ENCODE measurements at places on chromosomes 1 and 21.

GRCh38 chr1:163165119-163165518, 37.6 kb downstream of the RGS5 start:
- no peak for DNase-seq

DNA sequence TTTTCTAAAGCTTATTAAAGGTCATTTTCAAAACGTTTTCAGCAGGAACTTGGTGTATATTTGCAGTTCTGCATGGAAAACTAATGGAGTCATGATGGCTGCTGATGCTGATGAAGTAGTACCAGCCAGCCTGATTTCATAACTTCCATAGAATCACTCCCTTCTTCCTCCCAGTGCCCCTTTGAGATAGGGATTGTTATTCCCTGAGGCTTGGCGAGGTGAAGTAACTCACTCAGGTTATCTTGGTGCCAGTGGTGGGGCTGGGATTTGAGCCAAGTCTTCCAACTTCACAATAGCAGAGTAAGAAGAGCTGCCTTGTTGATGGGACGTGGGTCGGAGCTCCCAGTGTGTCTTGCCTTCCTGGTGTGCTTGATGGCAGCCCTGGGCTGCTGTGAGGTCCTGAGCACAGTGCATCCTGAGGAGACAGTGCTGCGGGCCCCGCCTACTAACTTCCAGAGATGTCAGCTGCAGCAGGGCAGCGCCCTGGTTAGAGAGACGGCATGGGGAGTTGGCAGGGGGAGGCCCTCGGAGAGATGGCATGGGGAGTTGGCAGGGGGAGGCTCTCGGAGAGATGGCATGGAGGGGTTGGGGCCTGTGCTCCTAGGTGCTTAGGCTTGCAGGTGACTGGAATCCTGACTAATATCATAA, 92.6 kb downstream of the PCBP3 start:
- no peak for DNase-seq

GRCh38 chr1:232574889-232575762, 54.8 kb downstream of the SIPA1L2 start:
- DNase-seq: no peak

GRCh38 chr1:85089203-85089602, 40.9 kb upstream of the MCOLN3 start:
- DNase-seq: no peak

DNA sequence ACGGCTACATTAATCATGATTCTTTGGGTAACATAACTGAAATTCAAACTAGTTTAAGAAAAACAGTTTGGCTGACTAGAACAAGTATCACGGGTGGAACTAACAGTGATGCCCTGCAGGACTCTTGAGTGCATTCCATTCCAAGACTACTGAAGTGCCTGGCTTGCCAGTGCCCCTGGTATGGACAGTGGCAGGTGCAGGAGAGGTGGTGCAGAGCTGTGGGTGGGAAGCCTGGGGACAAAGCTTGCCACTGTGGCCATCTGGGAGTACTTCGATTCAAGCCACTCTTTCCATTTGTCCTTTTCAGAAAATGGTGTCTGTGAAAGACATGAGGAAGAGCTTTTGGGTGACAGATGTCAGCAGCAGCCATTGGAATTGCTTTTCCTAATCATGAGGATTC, 166.5 kb downstream of the RRAGC start:
- no peak for DNase-seq

DNA sequence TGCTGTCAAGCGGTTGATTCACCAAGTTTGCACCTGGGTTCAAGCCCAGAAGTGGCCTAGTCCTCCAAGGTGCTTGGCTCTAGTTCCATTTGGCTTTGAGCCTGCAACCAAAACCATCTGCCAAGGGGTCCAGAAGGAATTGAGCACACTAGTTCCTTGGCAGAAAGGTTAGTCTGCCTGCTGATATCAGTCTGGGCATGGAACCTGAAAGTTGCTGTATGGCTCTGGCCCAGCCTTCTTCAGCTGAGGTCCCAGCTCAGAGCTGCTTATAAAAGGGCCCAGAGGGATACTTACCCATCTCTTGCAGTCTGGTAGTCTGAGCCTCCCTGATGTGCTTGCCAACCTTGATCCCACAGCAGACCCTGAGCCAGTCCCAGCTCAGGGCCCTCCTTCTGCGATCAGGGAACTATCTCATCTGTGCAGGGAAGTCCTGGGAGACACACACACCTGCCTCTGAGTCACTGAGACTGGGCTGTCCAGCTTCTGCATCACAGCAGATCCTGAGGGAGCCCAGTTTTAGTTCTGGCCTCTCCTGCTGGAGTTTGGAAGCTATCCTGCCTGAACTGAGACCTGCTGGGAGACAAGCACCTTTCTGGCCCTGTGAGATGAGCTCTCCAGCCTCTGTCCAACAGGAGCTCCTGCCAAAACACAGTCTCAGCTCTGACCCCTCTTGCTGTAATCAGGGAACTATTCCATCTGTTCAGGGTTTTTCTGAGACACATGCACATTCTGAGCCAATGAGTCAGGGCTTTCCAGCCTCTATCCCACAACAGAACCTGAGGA, 75.8 kb downstream of the CTH start:
- DNase-seq: no peak

DNA sequence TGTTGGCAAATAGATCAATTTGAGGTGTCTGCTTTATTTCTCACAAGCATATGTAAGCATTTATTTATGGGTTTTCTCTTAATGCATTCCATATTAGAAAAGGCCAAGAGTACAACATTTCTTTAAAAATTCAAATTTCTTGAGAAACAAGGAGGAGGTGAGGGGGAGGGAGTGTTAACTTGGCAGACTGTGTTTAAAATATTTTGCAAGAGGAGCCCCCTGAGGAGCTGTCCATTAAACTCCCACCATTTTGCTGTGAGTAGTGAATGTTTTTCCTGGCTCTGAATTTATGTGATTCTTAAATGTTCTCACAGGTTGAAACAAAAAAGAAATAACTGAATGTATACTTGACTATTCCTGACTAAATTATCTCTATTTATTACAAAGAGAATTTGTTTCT, 363.8 kb downstream of the PTPRC start:
- no peak for DNase-seq

GRCh38 chr1:101017448-101017847, 8.1 kb downstream of the DPH5 start:
- DNase-seq: no peak

- DNase-seq: no peak
These were observed 78.3 kb upstream of the LMO4 start for GRCh38 chr1:87250336-87250735.

DNA sequence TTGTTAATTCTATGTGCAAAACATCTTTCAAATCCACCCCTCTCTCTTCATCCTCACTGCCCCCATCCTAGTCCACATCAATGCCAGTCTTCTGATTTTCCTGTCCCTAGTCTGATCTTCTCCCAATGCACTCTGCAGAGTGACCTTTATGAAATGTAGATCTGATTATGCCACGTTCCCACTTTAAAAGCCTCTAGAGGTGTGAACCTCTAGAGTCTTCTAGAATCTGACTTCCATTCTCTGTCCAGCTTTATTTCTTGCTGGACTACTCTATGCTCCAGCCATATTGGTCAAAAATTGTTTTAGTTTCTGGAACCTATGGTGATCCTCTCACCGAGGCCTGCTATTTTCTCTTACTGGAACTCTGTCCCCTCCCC, 32.5 kb downstream of the ZNF648 start:
- DNase-seq: no peak

DNA sequence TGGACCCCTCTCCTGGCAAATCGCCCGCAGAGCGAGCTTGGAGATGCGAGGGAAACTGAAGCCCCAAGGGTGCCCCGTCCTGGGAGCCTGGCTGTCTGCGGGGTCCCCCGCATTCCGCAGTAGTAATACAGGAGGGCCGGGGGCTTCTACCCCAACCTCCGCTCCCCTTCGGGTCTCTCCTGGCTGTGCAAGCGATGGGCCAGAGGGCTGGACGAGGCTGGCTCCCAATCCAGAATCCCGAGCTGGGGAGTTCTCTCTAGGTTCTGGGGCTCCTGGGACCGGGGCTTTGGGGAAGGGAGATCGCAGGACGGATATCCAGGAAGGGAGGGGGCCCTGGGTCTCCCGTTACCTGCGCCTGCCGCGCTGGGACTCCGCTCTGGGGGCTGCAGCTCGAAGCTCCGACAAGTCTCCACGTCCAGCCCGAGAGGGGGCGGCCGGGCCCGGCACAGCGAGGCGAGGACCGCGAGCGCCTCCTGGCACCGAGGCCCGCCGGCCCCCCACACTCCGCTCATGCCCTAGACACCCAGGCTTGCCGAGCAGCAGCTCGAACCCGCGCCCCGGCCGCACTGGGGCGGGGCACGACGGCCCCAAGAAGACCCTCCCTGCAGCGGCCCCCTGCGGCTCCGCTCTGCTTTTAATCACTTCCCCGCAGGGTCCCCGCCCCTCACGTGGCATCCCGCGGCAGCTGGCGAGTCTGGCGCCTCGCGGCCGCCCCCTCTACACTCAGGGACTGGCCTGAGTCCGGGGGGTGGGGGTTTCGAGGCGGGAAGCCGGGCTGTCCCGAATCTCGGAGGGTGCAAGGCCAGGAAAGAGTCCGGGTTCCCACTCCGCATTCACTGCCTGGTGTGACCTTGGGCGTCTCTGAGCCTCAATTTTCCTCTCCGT, at the start of gene SYT6:
Gene SYT6 (minus strand): TSS at position 609 of the 885 bp plus-strand sequence. CDS start 97 bp downstream, at position 512.
- no peak for DNase-seq

DNA sequence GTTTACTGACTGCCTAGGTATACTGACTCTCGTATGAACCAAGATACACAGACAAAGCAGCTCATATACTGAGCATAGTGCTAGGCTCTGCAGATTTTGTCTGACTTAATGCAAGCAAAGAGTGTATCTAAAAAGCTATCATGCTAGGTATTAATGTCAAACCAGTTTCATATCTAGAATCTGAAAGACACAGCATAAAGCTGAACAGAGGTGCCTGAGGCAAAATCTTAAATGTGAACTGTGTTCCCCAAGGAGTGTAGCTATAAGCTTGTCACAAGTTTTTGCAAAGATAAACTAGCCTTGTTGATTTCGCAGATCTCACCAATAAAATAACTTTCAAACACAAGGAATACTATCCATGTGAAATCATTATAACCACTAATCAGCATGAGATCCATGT, 18.1 kb downstream of the JAK1 start:
- DNase-seq: no peak
